ENCODE measurements at places on chromosomes 6 and 20.
A peak's percentile ranks its signal among the peaks of the same experiment; 100 is the strongest.

DNA sequence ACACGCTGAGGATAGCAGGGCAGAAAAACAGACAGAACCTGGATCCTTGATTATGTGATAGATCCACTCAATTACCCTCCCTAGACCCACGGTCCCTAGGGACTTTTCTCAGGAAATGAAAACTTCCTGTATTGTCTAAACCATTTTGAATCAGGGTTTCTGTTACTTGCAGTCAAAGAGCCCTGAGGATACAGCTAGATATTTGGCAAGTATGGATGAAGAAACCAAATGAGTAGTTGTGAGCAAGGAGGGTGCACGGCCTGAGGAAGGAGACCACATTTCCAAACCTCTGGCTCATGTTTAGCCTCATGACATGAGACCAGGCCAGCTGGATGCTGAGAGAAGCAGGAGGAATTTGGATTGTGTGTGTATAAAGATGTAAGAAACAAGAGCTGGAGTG, 91.6 kb downstream of the MRPL14 start:
- no peak for DNase-seq

GRCh38 chr6:168376120-168376519, 56.5 kb upstream of the DACT2 start:
- DNase-seq = no peak

GRCh38 chr6:105522626-105523322, 119.9 kb upstream of the PREP start:
- no peak for DNase-seq

GRCh38 chr20:38241201-38241600, 19.3 kb downstream of the KIAA1755 start:
- no peak for DNase-seq

- no peak for DNase-seq
Observed at GRCh38 chr20:16224836-16225235, 348.4 kb downstream of the KIF16B start.

DNA sequence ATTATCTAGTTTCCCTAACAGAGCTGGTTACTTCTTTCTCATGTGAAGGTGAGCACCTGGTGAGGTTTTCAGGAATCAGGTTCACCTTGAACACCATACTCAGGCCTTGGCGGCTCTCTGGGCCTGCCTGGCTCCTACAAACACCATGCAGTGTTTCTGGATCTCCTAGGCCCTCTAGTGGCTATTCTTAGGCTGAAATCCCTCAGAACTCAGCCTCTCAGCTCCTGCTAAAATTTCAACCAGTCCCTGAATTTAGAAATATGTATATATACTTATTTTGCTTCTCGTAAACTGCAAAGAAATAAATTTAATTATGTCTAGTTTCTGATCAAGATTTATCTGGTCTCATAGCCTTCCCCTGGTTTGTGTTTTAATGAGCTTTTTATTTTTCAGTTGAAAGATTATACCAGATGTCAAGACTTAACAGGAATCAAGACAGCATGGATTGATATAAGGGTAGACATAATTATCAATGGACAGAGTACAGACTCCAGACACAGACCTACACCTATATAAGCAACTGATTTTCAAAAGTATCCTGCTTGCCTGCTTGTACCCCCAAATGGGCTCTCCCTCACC, 55.9 kb downstream of the ANKEF1 start:
- DNase-seq = peak; percentile 73

DNA sequence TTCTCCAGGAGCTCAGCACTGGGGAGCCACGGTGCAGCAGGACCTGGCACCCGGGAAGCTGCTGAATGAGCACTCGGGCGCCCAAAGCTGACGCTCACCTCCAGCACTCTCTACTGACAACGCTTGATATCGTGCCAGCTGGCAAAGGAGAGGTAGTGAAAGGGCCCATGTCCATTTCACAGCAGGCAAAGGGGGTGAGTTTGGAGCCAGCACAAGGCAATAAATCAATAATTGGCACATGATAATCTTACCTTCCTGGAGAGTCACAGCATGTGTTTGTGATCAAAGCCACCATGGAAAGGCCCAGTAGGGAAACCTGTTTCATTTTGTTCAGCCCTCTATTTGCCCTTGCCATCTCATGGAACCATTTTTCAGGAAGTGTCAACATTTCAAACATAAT, 23.3 kb upstream of the SMIM26 start:
- DNase-seq = no peak

GRCh38 chr6:71072508-71072907, 115.6 kb upstream of the B3GAT2 start:
- no peak for DNase-seq

DNA sequence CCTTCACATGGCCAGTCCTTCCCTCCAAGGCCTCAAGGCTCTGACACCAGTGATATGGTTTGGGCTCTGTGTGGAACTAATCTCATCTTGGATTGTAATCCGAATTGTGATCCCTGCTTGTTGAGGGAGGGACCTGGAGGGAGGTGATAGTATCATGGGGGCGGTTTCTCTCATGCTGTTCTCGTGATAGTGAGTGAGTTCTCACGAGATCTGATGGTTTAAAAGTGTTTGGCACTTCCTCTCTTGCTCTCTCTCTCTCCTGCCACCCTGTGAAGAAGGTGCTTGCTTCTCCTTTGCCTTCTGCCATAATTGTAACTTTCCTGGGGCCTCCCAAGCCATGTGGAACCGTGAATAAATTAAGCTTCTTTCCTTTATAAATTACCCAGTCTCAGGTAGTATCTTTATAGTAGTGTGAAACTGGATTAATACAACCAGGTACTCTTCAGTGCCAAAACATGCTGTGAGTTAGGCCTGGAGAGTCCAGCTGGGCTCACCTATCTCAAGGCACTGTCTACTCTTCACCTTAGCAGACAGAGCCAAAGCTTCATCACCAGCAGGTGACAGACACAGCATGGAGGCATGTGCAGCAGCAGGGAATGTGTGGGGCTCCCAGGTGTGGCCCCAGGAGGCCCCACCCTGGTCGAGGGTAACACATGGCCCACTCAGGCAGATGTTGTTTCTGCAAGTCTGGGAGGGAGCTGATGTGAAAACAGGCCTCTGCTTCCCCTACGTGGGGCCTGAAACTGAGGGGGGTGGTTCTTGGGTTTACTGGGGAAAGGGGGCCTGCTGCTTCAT, 97.5 kb upstream of the CDYL start:
- no peak for DNase-seq

DNA sequence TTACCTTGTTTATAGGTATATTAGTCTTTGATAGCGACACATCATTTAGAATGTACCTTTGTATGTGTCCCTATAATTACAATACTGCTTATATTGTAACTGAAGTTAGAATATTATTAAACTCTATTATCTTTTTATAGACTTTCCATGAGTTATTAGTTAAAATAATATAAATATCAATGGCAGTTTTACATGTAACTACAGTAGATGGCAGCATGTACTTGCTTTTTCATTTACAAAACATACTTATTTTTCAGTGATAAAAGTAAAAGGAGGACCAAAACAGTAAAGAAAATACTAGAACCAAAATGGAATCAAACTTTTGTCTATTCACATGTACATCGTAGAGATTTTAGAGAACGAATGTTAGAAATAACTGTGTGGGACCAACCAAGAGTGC, 364.3 kb downstream of the RIMS1 start:
- DNase-seq = peak; percentile 0

DNA sequence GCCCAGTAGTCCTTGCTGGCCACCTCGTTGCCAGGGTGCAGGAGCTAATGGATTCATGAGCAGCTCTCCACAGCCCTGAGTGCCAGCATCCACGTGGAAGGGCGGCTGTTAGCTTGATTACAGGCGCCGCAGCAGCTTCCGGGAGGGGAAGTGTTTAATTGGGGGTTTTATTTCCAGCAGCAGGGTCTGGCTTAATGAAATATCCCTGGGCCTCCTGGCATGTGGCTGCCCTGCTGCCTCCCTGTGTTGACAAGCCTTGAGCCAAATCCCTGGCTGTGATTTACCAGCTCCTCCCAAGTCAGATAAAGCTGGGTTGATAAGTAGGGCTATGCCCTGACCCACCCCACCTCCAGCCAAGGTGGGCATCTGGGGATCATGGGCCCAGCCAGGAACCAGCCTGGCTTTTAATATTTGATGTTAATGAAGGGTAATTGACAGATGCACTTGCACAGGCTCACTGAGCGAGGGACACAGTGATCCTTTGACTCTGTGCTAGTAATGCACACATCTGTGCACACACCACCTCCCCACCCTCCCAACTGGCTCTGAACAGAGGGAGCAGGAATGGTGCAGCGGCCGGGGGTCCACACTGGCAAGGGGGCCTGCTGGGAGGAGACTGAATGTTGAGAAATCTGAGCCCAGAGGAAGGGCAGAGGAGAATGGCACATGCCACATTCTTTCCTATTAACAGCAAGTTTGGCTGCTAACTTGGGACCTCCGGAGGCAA, 13.6 kb downstream of the GLP1R start:
- DNase-seq = no peak

GRCh38 chr6:54310377-54311152, 2.3 kb downstream of the TINAG start:
- no peak for DNase-seq

DNA sequence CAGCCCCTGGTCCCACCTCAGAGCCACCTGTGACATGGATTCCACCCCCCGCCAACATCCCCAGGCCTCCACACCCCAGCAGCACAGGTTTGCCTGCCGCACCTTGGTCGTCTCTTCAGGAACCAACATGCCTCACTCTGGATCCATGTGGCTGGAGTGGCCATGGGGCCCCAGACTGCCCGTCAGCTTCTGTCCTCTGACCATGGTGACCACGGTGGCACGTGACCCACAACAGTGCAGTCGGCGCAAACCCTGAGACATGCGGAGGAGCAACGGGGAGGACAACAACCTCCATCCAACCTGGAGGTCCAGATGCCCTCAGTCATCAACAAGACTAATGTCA, 85.6 kb downstream of the ANKRD60 start:
- DNase-seq = no peak

- DNase-seq = no peak
Observed at GRCh38 chr20:53617791-53618489, 24.3 kb upstream of the ZNF217 start.

DNA sequence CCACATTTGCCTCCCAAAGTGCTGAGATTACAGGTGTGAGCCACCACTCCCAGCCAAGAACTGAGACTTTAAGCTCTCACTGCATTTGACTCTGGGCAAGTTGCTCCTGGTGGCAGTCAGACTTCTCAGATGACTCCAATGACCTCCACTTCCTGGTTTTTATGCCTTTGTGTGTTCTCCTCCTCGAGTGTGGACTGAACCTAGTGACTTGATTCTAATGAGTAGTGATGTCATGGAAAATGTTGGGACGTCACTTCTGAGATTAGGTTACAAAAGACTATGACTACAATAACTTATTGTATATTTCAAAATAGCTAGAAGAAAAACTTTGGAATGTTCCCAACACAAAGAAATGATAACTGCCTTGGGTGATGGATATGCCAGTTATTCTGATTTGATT, 12.0 kb downstream of the SPINT3 start:
- no peak for DNase-seq

GRCh38 chr6:80991316-80991715, 761.2 kb downstream of the TENT5A start:
- DNase-seq = no peak

DNA sequence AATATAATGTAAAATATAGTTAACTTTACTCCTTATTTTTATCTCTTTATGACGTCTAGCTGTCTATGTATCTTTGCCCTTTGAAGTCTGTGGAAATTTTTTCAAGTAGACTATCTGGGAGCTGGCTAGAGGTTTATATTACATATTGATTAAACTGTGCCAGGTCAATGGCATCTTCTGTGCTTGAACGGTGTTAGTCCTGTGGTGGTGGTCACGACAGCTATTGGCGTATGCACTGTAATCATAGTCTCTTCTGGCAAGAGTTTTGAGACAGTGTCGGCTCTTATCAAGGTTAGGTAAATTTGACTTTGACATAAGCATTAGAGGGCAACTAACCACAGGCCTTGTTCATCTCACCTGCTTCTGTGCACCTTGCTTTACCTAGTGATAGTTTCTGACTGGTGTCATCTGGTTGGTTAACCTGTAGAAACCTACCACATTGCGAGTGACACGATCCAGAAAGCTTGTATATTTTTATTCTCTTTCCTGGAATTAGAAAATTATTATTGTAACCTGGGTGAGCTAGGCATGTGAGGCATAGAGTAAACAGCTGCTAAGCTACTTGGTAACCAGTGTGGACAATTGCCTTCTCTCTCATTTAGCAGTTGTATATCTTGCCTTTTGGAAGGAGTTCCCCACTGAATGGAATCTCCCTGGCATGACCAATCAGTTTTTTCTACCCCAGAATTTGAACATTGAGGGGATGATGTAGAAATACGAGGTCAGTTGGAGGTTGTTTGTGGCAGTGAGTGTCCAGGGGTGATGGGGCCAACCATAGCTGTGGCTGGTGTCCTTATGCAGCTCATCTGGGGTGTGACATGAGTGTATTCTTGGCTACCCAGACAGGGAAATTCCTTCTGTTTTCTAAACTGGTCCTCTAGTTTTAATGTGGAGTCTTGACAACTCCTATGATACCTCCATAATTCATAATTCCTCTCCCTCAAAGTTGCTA, 45.9 kb downstream of the SH3BGRL2 start:
- DNase-seq = no peak

GRCh38 chr6:132418235-132418965, 17.1 kb upstream of the MOXD1 start:
- no peak for DNase-seq

- DNase-seq = peak; percentile 79
Observed at GRCh38 chr6:73285674-73286283, 22.8 kb upstream of the KHDC1 start.

GRCh38 chr6:100803264-100804045, 77.7 kb downstream of the ASCC3 start:
- no peak for DNase-seq

DNA sequence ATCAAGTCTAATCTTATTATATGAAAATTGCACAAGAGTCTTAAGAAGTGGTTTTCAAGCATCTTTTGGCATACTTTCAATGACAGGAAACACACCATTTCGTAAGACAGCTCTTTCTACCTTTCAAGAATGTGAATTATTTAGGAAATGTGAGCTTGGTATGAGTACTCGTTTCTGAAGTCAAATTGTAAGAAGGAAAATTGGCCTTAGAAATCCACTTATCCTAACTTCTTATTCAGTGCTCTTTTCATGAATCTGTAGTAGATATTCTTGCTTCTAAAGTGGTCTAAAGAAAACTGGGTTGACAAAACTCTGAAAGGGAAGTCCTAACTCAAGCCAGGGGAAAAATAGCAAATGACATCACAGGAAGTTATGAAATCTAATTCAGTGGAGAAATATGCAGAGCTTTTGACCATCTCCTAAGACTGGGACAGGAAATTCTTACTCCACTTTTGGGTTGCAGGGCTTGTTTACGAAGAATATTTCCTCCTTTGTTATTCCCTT, 38.5 kb upstream of the OGFRL1 start:
- DNase-seq = no peak

- DNase-seq = no peak
Observed at GRCh38 chr6:136652656-136653055, 102.4 kb upstream of the MAP7 start.

DNA sequence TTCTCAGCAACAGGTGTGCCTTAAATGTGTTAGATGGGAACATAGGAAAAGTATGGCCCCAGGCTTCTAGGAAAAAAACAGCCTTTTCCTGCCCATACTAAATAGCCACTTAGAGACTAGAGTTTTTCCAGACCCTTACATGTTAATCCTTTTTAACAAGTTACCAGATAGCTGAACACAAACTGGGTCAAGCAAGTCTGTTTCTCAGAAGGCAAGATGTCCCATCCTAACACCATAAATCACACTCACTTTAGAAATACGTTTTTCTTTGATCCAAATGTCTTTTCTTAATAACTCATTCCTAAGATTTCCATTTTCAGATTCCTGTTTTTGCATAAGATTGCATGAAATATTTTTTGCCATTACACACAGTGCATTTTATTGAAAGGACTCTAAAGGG, 241.3 kb downstream of the KCNQ5 start:
- no peak for DNase-seq

All from RKO (cell line).